ENCODE measurements at places on chromosomes 3 and 15.

- no peak for DNase-seq
Observed at GRCh38 chr3:169348929-169349621, 314.4 kb downstream of the MECOM start.

DNA sequence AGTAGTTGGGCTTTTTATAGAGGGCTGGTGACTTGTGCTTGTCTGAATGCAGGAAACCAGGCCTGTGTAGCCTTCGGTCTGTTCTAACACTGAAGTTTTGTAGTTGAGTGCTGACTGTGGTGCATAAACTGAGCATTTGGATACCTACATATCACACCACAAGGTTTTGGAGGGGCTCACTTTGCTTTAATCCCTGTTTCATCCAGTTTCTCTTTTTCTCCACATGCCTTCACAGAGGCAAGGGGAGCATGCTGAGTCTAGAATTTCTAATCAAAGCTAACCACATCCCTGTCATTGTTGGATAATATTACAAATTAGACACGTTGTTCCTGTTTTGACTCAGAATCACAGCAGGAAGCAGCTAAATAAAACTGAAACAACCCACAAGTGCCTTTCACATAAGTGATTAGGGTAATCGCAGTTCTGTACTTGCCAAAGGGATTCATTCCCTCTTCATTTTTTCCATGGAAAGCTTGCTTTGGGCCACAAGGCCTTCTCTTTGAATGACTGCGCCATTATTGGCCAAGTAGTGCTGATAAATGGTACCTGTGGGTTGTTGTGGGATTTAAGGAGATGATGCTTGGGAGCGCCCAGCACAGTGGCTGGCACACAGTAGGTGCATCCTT is 48.9 kb downstream of the TGFBR2 start:
- peak; percentile 89 for DNase-seq

DNA sequence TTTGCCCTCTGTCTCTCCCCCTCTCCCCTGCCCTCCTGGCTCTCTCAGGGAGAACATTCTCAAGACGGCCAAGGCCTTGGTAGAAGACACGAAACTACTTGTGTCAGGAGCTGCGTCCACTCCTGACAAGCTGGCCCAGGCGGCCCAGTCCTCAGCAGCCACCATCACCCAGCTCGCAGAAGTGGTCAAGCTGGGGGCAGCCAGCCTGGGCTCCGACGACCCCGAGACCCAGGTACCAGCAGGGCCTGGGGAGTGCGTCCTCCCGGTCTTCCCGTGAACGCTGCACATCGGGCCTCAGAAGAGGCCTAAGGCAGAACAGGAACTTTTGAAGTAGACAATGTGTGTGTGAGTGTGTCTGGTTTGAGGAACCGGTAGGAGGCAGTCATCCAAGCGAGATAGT is 245.4 kb upstream of the TPM1 start:
- no peak for DNase-seq

GRCh38 chr3:25558121-25558520 is 106.6 kb downstream of the TOP2B start:
- no peak for DNase-seq

DNA sequence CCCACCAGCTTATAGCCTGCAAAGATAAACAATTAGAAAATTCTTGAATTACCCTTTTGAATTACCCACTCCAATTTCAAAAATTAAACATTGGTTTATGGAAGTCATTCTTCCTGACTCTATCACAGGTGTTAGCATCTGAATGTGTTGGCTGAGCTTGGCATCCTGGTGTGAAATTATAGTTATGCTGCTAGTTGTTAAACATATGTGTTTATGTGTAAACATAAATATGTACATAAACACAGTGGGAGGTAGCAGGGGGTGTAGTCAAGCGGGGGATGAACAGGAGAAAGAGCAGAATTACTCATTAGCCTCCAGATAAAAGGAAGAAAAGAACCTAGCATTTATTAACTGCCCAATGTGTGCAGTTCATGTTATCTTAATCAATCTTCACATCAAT is 530.2 kb downstream of the MCTP2 start:
- no peak for DNase-seq

GRCh38 chr15:87716422-87716821 is 540.1 kb downstream of the NTRK3 start:
- DNase-seq, result no peak

DNA sequence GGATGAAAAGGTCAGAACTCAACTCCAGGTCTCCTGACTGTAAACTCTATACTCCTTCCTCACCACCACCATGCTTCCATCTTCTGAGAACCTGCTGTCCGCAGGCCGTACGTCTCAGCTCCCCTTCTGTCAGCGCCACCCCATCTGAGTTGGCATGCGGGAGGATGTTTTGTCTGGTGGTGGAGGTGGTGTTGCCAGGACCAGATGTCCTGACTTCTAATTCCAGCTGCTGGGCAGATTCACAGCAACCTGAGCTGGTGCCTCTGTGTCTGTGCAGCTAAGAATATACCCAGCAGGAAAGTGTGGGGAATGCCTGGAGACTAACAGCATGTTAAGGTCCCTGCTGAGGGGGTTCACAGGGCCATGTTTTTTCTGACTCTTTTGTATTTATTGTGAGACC is 23.2 kb downstream of the PLA1A start:
- DNase-seq, result no peak

- peak; percentile 45 for DNase-seq
Observed at GRCh38 chr3:100260081-100260684, 609 bp upstream of the TBC1D23 start.

DNA sequence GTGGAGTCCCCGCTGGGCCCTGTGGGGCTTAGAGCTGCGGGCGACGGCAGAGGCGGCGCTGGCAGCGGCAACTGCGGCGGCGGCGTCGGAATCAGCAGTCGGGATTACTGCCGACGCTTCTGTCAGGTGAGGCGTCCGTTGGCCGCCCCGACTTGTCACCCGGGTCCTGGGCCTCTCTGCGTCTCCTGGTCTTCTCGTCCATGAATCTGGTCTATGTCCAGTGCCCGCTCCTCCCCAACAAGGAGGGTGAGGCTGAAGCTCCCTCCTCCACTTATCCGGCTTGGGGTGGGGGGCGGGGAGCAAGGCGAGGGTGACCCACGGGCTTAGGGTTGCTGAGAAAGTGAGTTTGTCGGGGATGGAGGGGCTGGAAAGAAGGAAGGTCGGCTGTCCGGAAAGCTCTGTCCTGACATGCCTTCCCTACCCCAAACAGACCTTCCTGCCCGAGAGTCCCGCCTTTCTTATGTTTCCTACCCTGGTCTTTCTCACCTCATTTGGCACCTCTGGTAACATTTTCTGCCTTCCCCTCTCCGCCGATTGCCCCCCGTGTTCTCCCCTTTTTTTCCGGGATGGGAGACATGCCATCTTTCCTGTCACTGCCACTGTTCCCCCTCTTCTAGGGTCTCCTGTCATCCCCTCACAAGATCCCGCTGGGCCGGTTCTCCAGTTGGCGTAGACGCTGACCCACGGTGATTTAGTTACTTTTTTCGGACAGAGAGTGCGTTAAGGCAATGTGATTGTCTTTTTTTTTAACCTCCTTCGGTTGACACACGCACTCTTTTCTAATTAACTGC is 520 bp downstream of the ZNF654 start:
- DNase-seq, result peak; percentile 12

DNA sequence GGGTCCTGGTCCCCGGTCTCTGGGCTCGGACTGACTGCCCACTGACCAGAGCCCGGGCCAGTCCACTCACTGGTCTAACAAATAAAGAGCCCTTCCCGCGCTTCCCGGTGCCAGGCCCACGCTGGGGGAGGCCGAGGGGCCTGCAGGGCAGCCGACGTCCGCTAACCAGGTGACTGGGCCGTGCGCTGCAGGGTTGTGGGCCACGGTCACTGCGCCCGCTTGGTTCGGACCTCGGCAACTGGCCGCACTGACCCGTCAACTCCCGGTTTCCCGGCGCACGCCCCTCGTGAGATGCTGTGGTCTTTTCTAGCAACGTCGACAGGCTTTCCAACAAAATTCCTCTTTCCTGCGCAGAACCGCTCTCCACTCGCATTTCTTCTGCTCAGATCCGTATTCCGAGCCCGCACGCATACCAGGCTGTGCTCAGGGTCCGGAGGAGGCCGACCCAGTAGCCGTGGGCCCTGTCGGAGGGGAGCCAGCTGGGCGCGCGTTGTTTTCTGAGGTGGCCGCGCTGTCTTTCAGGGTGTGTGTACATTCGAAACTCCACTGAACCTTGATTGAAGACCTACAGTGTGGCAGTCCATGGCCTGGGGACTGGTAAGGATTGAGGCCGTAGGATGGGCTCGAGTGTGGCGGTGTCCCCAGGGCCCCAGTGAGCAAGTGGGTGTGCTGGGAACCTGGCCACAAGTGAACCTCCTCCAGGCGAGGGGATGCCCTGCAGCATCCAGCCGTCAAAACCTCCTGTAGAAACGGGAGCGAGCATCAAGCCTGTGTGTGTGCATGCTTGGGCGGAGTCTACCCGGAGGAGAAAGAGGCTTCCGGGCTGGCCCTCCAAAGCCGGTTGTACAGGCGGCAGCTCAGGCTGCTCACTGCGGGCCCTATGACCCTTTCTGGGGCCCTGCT is 875 bp upstream of the NT5DC2 start:
- no peak for DNase-seq

GRCh38 chr3:105214590-105214989 is 152.1 kb upstream of the ALCAM start:
- DNase-seq, result no peak

DNA sequence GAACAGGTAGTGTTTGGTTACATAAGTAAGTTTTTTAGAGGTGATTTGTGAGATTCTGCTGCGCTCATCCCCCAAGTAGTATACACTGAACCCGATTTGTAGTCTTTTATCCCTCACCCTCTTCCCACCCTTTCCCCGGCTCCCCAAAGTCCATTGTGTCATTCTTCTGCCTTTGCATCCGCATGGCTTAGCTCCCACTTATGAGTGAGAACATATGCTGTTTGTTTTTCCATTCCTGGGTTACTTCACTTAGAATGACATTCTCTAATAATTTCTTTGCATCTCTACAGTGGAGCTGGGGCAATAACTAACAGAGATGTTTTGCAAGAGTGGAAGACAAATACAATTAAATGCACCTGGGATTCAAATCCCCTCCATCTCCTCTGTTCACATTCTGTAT is 93.2 kb downstream of the TP63 start:
- no peak for DNase-seq

DNA sequence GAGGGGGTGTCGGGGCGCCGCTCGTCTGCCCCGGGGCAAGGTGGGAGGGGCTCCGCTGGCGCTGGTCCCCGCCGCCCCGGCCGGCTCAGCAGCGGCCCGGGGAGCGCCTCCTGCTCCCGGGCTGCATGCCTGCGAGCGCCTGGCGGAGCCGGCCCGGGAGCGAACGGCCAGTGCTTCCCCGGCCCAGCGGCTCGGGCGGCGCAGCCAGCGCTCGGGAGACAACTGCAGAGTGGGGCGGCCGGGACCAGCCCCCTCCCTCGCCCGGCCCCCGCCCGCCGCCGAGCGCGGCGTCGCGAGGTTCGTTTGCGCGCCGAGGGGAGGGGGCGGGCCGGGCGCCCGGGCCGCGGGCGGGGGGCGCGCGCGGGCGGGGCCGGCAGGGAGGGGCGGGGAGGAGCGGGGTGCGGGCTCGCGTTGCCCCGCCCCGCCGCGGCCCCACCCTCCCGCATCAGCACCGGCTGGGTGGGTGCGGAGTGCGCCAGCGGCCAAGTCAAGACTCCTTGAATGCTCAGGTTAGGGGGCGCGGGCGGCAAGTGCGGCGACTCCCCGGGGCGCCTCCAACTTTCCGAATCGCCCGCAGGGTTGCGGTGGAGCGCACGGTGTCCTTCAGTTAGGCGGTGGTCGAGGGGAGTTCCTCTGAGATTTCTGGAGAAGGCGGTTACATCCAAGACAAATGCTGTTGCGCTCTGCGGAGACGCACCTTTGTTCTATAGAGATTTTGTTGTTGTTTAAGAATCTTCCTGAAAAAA is at the start of gene RGMA:
Gene RGMA, minus strand, starts transcription at position 231 of the 746 bp plus-strand sequence. CDS start 279 bp downstream, outside the sequence.
- peak; percentile 7 for DNase-seq

DNA sequence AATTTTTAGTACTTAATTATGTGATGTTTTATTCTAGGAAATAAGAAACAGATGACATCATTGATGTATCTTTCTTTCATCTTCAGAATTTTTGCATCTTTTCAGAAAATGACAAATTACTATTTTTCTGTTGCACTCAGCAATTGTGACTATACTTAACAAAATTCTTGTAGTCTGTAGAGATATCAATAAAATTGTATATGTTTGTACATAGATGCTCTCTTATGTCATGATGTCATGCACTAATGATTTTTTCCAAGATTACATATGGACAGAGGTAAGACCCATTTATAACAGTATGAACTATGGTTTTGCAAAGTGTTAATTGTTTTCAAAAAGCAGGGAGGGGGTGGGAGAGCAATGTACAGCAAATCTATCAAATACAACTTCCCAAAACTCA is 121.2 kb downstream of the POLQ start:
- no peak for DNase-seq

DNA sequence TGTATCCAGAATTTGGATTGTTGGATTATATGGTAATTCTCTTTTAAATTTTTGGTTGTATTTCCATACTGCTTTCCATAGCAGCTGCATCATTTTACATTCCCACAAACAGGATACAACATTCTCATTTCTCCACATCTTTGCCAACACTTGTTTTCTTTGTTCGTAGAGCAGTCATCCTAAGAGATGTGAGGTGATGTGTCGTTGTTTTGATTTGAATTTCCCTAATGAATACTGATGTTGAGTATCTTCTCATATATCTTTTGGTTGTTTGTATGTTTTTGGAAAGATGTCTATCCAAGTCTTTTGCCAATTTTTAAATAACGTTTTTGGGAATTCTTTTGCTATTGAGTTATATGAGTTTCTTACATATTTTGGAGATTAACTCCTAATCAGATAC is 93.6 kb downstream of the GMNC start:
- DNase-seq, result no peak

GRCh38 chr3:159499031-159499793 is 489.4 kb upstream of the IL12A start:
- DNase-seq, result no peak

DNA sequence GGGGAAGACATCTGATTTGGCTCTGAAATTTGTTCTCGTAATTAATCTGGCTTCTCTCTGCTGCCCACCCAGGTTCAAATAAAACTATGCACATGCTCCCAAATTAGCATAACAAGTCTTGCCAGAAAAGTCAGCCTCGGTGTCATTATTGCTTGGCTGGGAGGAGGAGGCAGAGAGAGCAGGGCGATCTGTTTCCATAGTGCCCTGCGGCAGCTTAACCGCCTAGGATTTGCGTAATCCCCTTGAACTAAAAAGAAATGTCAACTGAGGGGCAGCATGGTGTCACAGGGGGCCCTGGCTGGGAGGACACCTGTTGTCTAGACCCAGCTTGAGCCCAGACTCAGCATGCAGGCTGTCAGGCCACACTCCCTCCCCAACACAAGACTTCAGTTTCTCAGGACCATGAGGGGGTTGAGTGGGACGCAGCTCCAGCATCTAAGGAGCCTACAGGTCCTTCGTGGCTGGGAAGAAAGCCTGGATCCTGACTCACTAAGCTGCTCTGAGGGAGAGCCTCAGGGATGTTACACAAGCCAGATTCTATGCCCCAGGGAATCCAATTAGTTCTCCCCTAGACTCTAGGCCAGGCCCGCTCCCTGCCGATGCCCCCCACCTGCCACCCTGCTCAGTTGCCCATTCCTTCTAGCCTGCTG is 17.3 kb downstream of the MRPS11 start:
- DNase-seq, result no peak

GRCh38 chr15:70259028-70259424 is 161.3 kb upstream of the TLE3 start:
- DNase-seq, result peak; percentile 76

GRCh38 chr3:78857494-78858111 is 910.2 kb downstream of the ROBO1 start:
- no peak for DNase-seq

- peak; percentile 65 for DNase-seq
Observed at GRCh38 chr3:132721479-132722164, 587 bp downstream of the NPHP3 start.

- no peak for DNase-seq
Observed at GRCh38 chr3:15216501-15216900, 10.5 kb downstream of the CAPN7 start.

GRCh38 chr15:52727815-52728214 is 48.6 kb upstream of the ATOSA start:
- DNase-seq, result no peak

Measured in suppressor macrophage treated with lipopolysaccharide for 4 hours (primary cell).